ENCODE measurements at places on chromosomes 1 and 21. TPM values are rescaled to one million over a fixed set of nuclear protein-coding genes. Genes with fewer than 3 reads are reported as not detected.

DNA sequence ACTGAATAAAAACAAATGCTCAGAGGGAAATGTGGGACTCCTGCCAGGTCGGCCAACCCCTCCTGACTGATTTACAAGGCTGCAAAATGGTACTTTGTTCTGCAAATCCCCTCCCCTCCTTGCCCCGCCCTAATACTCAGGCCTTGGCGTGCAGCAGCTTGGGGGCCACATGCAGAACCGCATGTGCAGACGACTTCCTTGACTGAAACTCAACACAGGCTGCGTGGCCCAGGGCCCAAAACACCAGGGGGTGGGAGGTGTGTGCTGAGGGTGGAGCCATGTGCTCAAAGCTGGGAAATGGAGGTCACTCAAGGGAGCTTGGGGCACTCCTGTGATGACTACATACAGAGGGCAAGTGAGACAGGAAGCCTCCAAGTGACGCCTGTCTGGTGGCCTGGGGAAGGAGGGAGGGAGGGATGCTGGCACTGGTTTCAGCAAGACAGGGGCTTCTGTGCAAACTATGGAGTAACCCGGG is 87.2 kb downstream of the MRPL37 start:
- DNase-seq: peak; percentile 72

GRCh38 chr1:68917456-68917855 is 420.6 kb upstream of the DEPDC1 start:
- no peak for DNase-seq

GRCh38 chr1:151944857-151945575 is 35.7 kb upstream of the THEM4 start:
- DNase-seq: no peak

- DNase-seq: no peak
Observed at GRCh38 chr1:201504179-201504631, 2.7 kb downstream of the CSRP1 start.

- DNase-seq: no peak
Observed at GRCh38 chr21:14838400-14838799, 226.4 kb downstream of the NRIP1 start.

- no peak for DNase-seq
Observed at GRCh38 chr1:61085206-61085982, 3.0 kb downstream of the NFIA start.

The ECM1 gene
- 11.7 TPM for total RNA-seq

The AURKAIP1 gene
- 193 TPM for total RNA-seq

All from heart right ventricle (tissue), 16 donors.